ENCODE measurements at places on chromosomes 3 and 15.

DNA sequence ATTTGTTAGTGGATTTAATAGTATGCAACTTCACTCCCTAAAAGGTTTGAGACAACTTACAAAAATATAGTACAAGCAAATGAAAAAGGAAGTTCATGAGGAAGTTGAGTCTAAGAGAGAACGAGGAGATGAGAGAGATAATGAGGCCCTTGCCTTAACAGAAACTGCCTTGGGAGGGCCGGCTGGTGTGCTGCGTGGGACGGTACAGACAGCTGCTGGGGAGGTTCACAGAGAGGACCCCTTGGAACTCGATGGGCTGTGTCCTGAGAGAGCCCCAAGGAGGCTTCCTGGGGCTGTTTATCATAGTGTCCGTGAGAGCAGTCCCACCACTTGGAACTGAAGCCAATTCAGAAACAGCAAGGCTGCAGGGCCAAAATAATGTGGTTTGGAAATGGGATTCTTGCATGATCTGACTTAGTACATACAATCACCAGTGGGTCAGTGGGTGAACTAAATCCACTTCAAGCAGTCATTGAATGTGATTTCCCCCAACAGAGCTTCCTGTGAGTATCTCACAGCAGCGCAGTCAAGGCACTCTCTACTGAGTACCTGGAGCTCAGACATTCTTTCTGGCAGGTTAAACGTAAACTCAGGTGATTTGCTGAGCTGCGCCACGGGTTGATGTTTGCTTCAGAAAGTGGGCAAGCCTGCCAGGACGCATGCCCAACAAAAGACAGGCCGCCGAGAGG is 90.8 kb downstream of the CRTC3 start:
- DNase-seq = no peak

DNA sequence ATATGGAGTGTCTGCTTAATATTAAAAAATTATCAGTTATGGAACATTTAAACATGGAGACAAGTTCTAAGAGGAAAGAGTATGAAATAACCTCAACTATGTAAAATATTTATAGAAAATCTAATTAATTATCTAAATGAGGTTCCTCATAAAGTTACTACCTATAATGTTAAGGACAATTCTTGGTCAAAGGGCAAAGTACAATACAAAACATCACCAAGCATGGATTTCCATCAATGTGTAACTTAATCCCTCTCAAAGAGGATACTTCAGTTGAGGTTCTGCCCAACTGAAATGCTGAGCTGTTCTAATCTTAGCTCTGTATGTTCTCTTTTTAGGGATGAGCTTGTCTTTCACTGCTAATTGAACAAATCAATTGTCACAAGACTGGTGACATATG is 56.0 kb upstream of the CHRM5 start:
- DNase-seq = no peak

- no peak for DNase-seq
These were observed 109.3 kb downstream of the CBLB start for GRCh38 chr3:105759442-105760078.

GRCh38 chr3:188486952-188487351 is 333.0 kb downstream of the LPP start:
- no peak for DNase-seq

- DNase-seq = no peak
These were observed 7.2 kb downstream of the ITIH3 start for GRCh38 chr3:52801839-52802238.

DNA sequence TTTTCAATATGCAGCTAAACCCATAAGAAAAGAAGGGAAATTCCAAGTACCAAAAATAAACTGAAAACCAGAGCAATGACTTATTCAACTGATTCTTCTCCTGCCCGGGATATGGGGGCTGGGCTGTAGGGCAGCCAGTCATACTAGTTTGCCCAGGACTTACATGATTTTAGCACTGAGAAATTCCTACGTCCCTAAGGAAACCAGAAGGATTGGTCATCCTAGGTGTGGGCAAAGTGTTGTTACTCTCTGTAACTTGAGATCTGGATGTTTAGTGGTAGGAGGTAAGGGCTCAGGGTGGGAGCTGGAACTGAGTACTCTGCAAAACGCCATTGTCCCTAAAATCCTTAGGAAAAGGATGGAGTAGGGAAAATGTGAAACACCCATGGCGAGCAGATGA is 1.2 kb upstream of the DAZL start:
- peak; percentile 61 for DNase-seq

DNA sequence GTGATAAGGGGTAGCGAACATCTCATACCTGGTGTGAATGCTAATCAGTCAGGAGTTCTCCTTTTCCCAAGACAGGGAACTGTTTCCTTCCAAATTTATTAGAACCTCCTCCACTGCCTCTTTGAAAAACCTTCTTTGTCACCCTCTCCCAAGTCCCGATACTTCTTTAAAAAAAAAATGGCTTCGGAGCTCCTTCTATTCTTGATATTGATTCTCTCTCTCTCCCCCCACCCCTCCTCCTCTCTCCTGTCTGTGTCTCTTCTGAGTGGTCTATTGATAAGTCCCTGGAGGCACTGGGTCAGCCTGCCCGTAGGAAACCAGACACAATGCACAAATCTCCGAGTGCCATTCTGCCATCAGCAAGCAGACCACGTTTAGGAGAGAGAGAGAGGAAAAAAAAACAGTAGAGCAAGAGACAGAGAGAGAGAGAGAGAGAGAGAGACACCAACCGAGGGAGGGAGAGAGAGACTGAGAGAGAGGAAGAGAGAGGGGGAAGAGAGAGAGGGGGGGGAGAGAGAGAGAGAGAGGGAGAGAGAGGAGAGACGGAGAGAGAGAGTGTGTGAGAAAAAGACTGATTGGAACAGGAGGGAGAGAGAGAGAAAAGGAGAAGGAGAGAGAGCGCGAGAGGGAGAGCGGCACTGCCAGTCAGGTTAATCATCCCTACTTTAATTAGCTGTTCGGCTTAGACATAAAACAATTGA is 160.9 kb downstream of the TIGIT start:
- DNase-seq = peak; percentile 21

DNA sequence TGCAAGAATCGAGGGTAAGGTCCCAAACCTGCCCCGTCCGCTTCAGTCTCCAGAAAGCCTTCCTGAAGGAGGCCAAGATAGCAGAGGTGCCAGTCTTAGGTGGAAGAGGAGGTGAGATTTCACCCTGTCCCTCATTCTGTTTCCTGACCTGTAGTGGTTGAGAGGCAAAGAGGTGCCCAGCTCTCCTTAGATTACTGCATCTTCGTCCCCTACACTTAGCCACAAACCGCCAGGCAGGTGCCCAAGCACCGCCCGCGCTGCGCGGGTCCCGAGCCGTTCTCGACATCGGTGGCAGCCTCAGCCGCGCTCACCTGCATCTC is 23.8 kb upstream of the POLG start:
- no peak for DNase-seq

GRCh38 chr3:165751637-165752036 is 85.6 kb downstream of the BCHE start:
- DNase-seq = no peak

DNA sequence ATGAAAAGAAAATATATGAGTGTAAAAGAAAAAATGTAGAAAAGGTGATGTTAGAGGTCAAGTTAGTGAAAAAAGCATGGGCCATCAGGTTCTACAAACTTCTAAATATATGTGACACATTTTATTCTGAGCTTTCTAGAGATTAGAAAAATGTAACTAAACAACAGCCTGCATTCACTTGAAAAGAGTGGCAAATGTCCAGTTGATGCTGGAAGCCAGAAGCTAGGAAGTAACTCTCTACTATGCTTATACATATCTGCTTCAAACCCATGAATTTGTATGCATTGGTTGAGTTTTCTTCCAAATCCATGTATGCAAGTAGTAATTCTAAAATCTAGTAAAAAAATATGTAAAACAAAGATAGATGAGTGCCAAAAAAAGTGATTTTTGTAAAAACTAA is 123.5 kb downstream of the TGFBR2 start:
- DNase-seq = no peak

DNA sequence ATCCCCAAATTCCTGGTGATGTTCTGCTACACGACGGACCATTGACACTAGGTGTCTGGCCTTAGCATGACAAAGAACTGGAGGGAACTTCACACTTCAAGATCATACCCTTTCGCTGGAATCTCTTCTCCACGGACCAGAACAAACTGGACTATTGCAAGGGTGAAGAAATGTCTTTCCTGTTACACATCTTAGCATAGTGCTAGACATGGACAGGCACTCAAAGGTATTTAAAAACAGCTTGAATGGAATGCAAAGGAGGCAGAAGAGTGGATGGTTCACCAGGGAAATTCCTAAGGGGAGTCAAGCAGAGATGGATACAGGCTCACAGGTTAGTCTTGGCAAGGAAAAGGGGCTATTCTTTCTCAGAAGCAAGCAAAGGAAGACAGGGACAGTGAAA is 33.5 kb upstream of the PDZRN3 start:
- DNase-seq = peak; percentile 66

- no peak for DNase-seq
These were observed 399.7 kb downstream of the VPS13C start for GRCh38 chr15:61660579-61660978.

GRCh38 chr3:8494327-8494726 is 7.3 kb upstream of the LMCD1 start:
- no peak for DNase-seq

GRCh38 chr3:172268868-172269267 is 179.4 kb downstream of the GHSR start:
- DNase-seq = no peak

- DNase-seq = no peak
These were observed 23.4 kb downstream of the RAB5A start for GRCh38 chr3:19970327-19970726.

DNA sequence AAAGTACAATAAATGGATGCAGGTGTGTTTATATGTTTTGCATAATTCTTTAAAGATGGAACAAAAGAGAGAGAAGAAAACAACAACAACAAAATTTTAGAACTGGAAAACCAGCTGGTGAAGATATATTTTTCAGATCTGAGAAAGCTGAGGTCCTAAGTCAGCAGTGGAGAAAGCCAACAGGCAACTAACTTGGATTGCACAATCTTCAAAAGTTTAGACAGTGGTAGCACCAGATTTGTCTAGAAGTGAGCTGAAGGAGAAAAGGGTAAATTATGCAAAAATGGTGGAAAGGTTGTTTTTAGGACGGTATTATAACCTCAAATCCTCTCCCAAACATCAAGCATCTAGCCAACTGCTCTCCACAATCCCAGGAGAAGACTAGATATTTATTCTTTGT is 17.0 kb downstream of the FGF12 start:
- DNase-seq = no peak

DNA sequence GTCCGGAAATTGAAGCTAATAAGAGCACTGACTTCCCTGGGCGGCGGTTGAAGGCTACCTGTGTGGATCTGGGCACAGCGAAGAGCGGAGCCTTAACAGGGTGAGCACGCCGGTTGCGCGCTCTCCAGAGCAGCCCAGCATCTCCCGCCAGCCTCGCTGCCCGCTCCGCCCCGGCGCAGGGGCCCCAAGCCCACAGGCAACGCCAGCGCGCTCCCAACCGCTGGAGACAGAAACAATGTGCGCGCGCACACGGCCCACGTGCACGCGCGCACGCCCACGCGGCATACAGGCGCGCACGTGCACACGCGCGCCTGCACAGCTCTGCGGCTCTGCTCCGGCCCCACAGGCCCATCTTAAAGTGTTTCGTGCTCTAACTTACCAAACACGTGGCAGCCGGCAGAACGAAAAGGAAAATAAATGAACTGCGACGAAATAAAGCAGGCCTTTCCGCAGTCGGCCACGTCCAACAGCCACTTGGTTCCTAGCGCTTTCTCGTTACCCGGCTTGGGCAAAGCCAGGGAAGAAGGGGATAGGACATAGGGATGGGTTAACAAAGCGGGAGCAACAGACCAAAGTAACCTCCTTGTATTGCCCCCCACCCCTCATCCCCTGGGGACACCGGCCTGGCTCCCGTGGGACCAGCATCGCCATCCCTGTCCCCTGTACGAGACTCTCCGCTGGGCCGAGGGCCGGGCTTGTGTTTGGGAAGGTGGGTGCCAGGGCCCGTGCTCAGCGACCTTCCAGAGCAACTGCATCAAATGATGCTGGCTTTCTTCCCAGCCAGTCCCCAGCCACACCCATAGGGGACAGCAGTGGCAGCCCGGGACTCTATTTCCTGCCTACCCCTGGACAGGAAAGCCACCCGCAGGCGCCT is 203.7 kb downstream of the ABHD5 start:
- DNase-seq = peak; percentile 86

GRCh38 chr15:57703387-57703786 is 3.1 kb upstream of the POLR2M start:
- no peak for DNase-seq

DNA sequence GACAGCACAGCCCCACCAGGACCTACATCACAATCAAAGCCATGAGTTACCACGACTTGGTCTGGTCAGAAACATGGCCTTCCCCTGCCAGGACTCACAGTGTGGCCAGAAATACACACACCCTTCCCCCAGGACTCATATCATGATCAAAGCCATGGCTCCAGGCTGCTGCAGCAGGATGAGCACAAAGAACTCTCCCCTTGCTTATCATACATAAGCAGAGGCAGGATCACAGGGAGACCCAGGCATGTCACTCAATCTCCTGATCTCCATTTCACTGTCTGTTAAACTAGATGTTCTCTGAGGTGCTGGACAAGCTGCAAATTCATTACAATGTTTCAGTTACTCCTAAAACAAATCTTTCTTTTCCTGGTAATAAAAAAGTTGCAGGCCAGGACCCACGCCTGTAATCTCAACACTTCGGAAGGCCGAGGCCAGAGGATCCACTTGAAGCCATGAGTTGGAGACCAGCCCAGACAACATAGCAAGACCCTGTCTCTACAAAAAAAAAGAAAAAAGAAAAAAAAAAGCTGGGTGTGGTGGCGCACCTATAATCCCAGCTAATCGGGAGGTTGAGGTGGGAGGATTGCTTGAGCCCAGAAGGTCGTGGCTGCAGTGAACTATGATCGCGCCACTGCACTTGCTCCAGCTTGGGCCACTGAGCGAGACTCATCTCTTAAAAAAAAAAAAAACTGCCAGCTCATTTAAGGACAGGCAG is 1.2 kb downstream of the PFKFB4 start:
- peak; percentile 38 for DNase-seq

DNA sequence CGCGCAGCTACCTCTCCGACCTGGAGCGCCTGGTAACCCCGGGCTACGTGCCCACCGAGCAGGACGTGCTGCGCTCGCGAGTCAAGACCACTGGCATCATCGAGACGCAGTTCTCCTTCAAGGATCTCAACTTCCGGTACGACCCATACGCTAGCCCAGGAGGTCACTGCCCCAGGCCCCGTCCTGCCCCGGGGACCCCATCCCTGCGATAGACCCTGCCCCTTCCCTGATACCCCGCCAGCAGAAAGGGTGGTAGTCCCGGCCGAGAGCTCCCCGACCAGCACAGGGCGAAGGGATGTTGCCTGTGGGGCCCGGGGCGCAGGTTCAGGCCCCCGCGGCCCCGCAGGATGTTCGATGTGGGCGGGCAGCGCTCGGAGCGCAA is 2.3 kb downstream of the GNAT1 start:
- no peak for DNase-seq

- DNase-seq = no peak
These were observed 1.9 kb downstream of the LEO1 start for GRCh38 chr15:51969728-51970127.

Data from mesendoderm (in vitro differentiated cells).